ENCODE measurements at places on chromosomes 4 and X. TPM values are rescaled to one million over a fixed set of nuclear protein-coding genes. Genes with fewer than 3 reads are reported as not detected.

GRCh38 chr4:143514169-143514495 lies 630 bp downstream of the SMARCA5 start:
- DNase-seq = no peak

DNA sequence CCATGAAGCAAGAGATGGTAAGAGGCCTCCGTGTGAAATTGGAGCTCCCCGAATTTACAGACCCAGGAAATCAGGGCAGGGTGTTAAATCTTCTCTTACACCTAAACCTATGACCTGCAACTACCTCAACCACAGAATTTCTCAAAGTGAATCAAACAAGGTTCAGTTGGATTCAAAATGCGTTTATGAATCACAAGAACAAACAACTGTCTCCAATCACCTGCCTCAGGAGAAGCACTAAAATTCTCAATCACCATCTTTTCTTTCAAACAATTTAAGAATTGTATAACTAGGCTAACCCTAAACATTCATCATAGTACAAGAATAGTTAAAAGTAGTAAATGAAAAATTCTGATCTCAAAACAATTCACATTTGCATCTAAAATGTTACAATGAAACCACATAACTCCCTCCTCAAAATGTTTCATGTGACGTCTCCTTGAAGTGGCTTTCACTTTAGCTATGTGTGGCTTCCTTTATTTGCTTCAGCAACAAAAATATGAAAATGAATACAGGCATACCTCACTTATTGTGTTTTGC lies 19.2 kb downstream of the PPP3CA start:
- peak; percentile 12 for DNase-seq

The EPGN gene
- total RNA-seq = 1.6 TPM

The TKTL2 gene
- not detected for total RNA-seq

GRCh38 chrX:45554736-45555135 lies 354.1 kb upstream of the DIPK2B start:
- no peak for DNase-seq

GRCh38 chrX:130167040-130167439 lies 1.4 kb upstream of the AIFM1 start:
- DNase-seq = no peak

DNA sequence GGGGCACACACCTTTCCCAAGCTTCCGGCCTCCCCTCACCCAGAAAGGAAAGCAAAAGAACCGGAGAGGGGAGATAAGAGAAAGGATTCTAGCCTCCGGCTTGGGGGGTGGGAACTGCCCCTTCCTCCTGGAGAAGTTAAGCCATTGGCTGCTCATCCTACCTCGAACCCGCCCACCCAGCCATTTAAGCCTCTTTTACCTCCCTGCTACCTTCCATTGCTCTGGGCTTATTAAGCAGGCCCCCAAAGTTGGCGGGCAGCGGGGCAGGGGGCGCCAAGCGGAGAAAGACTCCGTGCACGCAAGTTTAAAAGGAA lies 2.3 kb downstream of the MAML3 start:
- peak; percentile 96 for DNase-seq

GRCh38 chrX:4800756-4801155 lies 1087.3 kb upstream of the PRKX start:
- DNase-seq = no peak

The BEX2 gene
- 34.7 TPM for total RNA-seq

All from kidney (tissue), 22 donors.